Thoracic aorta (tissue), 2 donors: ENCODE measurements at places on chromosomes 16 and 17.

DNA sequence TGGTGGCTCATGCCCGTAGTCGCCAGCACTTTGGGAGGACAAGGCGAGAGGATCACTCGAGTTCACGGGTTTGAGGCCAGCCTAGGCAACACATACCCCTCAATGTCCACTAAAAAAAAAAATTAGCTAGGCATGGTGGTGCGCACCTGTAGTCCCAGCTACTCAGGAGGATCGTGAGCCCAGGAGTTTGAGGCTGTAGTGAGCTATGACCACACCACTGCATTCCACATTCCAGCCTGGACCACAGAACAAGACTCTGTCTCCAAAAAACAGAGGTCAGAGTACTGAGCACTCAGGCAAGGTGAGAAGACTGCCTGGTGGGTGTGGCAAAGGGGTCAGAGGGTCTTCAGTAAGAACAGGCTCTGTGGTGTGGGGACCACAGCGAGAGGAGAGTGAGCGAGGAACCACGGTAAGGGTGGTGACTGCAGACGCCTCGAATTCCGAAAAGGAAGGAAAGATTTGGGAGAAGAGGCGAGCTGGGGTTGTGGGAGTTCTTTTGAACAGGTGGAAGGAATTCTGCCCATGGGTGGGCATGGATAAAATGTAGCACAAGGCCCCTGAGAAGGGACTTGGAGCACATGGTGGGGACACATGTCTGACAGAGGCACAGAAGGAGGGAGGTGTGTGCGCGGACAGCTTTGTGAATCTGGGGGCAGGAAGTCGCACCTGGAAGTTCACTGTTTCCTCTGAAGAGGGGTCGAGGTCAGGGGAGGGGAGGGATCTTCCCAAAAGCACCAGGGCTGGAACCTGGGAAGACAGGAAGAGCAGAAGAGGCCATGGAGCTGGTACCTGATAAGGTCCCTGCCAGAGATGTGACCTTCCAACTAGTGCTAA is 134.6 kb downstream of the PARN start:
- no peak for DNase-seq
- H3K27me3 ChIP-seq, result no peaks in the 10 kb centered on the region
- H3K36me3 ChIP-seq, result no peaks in the 10 kb centered on the region
- no peak overlapping the region for H3K4me3 ChIP-seq
- no peak overlapping the region for H3K27ac ChIP-seq

- H3K4me1 ChIP-seq, result peaks cover 27% of the 10 kb centered on the region
- peak; percentile 45 for DNase-seq
Measured at GRCh38 chr16:49827805-49828438, 28.0 kb downstream of the ZNF423 start.

DNA sequence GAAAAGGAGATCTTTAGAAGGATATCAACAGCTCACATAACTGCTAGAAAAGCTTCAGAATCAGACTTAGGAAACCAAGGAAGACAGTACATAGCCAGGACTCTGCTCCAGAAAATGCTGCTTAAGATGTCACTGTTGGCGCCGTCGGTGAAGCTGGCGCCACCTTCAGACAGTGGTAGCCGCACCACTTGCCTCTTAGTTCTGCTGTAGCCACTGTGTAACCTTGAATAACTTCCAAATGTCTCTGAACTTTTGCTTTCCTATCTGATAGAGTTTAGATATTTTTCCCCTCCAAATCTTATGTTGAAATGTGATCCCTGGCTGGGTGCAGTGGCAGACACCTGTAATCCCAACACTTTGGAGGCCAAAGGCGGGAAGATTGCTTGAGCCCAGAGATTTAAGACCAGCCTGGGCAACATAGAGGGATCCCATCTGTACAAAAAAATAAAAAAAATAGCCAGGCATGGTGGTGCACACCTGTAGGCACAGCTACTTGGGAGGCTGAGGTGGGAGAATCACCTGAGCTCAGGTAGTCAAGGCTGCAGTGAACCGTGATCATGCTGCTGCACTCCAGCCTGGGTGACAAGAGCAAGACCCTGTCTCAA is 6.3 kb upstream of the USP31 start:
- no peaks in the 10 kb centered on the region for H3K36me3 ChIP-seq
- no peak overlapping the region for H3K4me3 ChIP-seq
- no peaks in the 10 kb centered on the region for H3K27me3 ChIP-seq
- no peak overlapping the region for H3K27ac ChIP-seq
- H3K4me1 ChIP-seq, result peaks cover 2% of the 10 kb centered on the region

GRCh38 chr16:55280587-55280986 is 43.4 kb upstream of the IRX6 start:
- H3K4me1 ChIP-seq, result no peaks in the 10 kb centered on the region
- H3K27ac ChIP-seq, result no peak overlapping the region
- no peak overlapping the region for H3K4me3 ChIP-seq
- no peaks in the 10 kb centered on the region for H3K27me3 ChIP-seq
- H3K36me3 ChIP-seq, result no peaks in the 10 kb centered on the region
- DNase-seq, result no peak

GRCh38 chr16:65917466-65917865 is 449.0 kb upstream of the CDH5 start:
- no peaks in the 10 kb centered on the region for H3K27me3 ChIP-seq
- H3K4me3 ChIP-seq, result no peak overlapping the region
- no peaks in the 10 kb centered on the region for H3K36me3 ChIP-seq
- H3K4me1 ChIP-seq, result no peaks in the 10 kb centered on the region
- no peak for DNase-seq
- H3K27ac ChIP-seq, result no peak overlapping the region

DNA sequence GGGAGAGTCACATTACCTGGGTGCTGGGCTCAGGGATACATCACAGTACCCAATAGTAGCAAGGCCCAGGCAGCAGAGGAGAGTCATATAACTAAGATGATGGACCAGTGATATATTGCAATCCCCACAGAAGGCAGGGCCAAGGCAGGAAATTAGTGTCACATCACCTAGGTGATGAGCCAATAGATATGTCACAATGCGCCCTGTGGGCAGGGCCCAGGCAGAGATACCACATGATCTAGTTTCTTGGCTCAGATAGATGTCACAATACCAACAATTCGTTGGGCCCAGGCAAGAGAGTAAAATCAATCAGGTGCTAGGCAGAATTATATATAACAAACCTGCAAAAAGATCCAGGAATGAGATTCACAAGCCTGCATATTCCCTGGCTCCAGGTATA is 2111.5 kb downstream of the TP53TG3F start:
- no peak overlapping the region for H3K4me3 ChIP-seq
- DNase-seq, result no peak
- H3K36me3 ChIP-seq, result no peaks in the 10 kb centered on the region
- H3K27me3 ChIP-seq, result no peaks in the 10 kb centered on the region
- H3K27ac ChIP-seq, result no peak overlapping the region
- H3K4me1 ChIP-seq, result no peaks in the 10 kb centered on the region

GRCh38 chr17:82160075-82160474 is 52.6 kb downstream of the CCDC57 start:
- no peaks in the 10 kb centered on the region for H3K36me3 ChIP-seq
- no peaks in the 10 kb centered on the region for H3K27me3 ChIP-seq
- H3K4me1 ChIP-seq, result no peaks in the 10 kb centered on the region
- no peak overlapping the region for H3K27ac ChIP-seq
- no peak overlapping the region for H3K4me3 ChIP-seq

- H3K4me1 ChIP-seq, result peaks cover 5% of the 10 kb centered on the region
- H3K27ac ChIP-seq, result no peak overlapping the region
- H3K36me3 ChIP-seq, result no peaks in the 10 kb centered on the region
- no peaks in the 10 kb centered on the region for H3K27me3 ChIP-seq
- no peak for DNase-seq
- no peak overlapping the region for H3K4me3 ChIP-seq
Measured at GRCh38 chr16:79329967-79330366, 270.6 kb downstream of the MAF start.

- no peak overlapping the region for H3K27ac ChIP-seq
- H3K27me3 ChIP-seq, result no peaks in the 10 kb centered on the region
- H3K4me1 ChIP-seq, result no peaks in the 10 kb centered on the region
Measured at GRCh38 chr17:31283841-31284240, 13.2 kb downstream of the OMG start.

GRCh38 chr17:58307468-58308172 is 21.0 kb downstream of the TSPOAP1 start:
- H3K4me3 ChIP-seq, result no peak overlapping the region
- H3K4me1 ChIP-seq, result no peaks in the 10 kb centered on the region
- peaks cover 5% of the 10 kb centered on the region for H3K36me3 ChIP-seq
- no peak overlapping the region for H3K27ac ChIP-seq
- no peaks in the 10 kb centered on the region for H3K27me3 ChIP-seq

DNA sequence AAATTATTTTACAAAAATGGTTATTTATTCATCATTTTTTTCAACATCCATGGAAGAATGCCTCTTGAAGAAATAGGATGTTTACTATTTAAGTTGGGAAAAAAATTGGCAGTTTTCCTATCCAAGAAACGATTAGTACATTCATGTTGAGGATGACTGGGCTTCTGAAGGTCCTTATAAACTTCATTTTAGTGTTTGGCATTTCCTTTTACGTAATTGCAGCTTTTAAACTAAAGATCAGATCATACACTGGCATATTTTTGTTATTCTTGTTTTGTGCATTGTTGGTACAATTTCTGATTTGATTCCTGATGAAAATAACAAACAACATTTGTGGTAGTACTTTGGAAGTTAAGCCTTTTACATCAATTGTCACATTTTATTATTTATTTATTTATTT is 11.5 kb downstream of the KCNJ16 start:
- no peak overlapping the region for H3K27ac ChIP-seq
- H3K4me3 ChIP-seq, result no peak overlapping the region
- no peaks in the 10 kb centered on the region for H3K36me3 ChIP-seq
- H3K27me3 ChIP-seq, result no peaks in the 10 kb centered on the region

- H3K4me3 ChIP-seq, result no peak overlapping the region
- H3K36me3 ChIP-seq, result peaks cover 2% of the 10 kb centered on the region
- peaks cover 17% of the 10 kb centered on the region for H3K4me1 ChIP-seq
- no peak for DNase-seq
Measured at GRCh38 chr16:66616169-66616568, 11.7 kb downstream of the CMTM3 start.

DNA sequence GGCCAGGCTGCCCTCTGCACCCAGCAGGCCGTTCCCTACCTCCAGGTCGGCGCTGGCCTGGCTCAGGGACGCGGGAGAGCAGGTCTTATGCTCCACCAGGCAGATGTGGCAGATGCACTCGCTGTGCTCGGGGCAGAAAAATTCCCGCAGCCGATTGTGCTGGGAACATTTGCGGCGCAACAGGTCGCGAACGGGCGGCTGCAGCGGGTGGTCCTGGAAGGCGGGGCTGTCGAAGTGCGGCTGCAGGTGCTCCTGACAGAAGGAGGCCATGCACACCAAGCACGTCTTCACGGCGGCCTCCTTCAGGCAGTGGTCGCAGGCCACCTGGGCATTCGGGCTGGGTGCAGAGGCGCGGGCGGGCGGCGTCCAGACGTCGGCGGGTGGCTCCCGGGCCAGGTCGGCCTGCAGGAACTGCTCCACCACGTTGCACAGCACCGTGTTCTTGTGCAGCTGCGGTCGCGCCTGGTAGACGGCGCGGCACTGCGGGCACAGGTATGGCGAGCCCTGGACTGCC is 439 bp downstream of the TRIM25 start:
- no peak for DNase-seq
- peak overlapping the region; percentile 84 for H3K27ac ChIP-seq
- H3K4me1 ChIP-seq, result peaks cover 36% of the 10 kb centered on the region
- peaks cover 3% of the 10 kb centered on the region for H3K36me3 ChIP-seq
- no peaks in the 10 kb centered on the region for H3K27me3 ChIP-seq

- no peak for DNase-seq
- H3K36me3 ChIP-seq, result peaks cover 27% of the 10 kb centered on the region
- H3K4me3 ChIP-seq, result peak overlapping the region; percentile 93
- no peaks in the 10 kb centered on the region for H3K27me3 ChIP-seq
Measured at GRCh38 chr17:79075861-79076406, 1.3 kb downstream of the ENGASE start.

- no peaks in the 10 kb centered on the region for H3K27me3 ChIP-seq
- H3K36me3 ChIP-seq, result no peaks in the 10 kb centered on the region
- no peak for DNase-seq
- H3K27ac ChIP-seq, result no peak overlapping the region
Measured at GRCh38 chr17:27361695-27362094, 67.8 kb downstream of the WSB1 start.

GRCh38 chr16:64916051-64916450 is 205.8 kb downstream of the CDH11 start:
- no peaks in the 10 kb centered on the region for H3K4me1 ChIP-seq
- H3K4me3 ChIP-seq, result no peak overlapping the region
- H3K36me3 ChIP-seq, result no peaks in the 10 kb centered on the region
- no peaks in the 10 kb centered on the region for H3K27me3 ChIP-seq
- no peak overlapping the region for H3K27ac ChIP-seq
- DNase-seq, result no peak

- peaks cover 10% of the 10 kb centered on the region for H3K36me3 ChIP-seq
- no peak overlapping the region for H3K4me3 ChIP-seq
- H3K4me1 ChIP-seq, result no peaks in the 10 kb centered on the region
- no peak overlapping the region for H3K27ac ChIP-seq
- DNase-seq, result no peak
Measured at GRCh38 chr16:84487358-84487757, 17.1 kb downstream of the MEAK7 start.

DNA sequence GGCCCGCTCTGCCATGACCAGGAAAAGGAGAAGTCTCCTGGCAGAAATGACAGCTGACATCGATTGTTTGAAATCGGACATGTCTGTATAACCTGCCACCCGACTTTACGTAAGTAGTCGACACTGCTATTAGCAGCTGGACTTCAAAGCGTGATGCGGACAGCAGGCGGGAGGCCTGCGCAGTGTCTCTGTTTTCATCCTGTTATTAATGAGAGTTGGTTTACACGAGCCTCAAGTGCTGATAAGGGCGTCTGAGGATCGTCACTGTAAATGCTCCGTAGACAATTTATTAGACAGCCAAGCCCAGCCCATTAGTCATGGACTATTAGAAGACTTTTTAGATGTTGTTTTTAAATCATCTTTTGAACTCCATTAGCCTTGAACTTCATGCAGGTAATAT is 328.3 kb downstream of the FOXL1 start:
- H3K27me3 ChIP-seq, result no peaks in the 10 kb centered on the region
- no peak overlapping the region for H3K27ac ChIP-seq
- no peak for DNase-seq

DNA sequence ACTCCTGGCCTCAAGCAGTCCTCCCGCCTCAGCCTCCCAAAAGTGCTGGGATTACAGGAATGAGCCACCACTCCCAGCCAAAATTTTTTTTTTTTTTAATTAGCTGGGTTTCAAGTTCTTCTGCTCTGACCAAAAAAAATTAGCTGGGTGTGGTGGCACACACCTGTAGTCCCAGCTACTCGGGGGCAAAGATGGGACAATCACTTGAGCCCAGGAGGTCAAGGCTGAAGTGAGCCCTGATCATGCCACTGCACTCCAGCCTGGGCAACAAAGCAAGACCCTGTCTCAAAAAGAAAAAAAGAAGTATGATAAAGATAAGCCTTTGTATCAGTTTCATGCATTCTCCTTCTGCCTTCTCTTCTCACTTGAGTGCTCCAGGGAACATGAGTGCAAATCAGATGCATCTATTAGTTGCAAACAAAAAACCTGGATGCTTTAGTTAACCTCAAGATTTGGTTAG is 1.9 kb downstream of the NQO1 start:
- H3K27me3 ChIP-seq, result no peaks in the 10 kb centered on the region
- peaks cover 2% of the 10 kb centered on the region for H3K4me1 ChIP-seq
